ENCODE measurements at places on chromosomes 3 and 15.
A peak's percentile ranks its signal among the peaks of the same experiment; 100 is the strongest.

GRCh38 chr15:44186705-44187104, 8.4 kb downstream of the FRMD5 start:
- no peak for DNase-seq

- DNase-seq = no peak
Observed at GRCh38 chr3:54967731-54968161, 39.9 kb upstream of the LRTM1 start.

- DNase-seq = no peak
Observed at GRCh38 chr3:30167541-30168011, 438.8 kb upstream of the TGFBR2 start.

GRCh38 chr3:40800343-40800742, 275.6 kb downstream of the ZNF621 start:
- DNase-seq = no peak

GRCh38 chr3:56800832-56801661, 702 bp downstream of the ARHGEF3 start:
- DNase-seq = no peak

GRCh38 chr3:129829640-129830039, 63.9 kb downstream of the TMCC1 start:
- DNase-seq = peak; percentile 49

DNA sequence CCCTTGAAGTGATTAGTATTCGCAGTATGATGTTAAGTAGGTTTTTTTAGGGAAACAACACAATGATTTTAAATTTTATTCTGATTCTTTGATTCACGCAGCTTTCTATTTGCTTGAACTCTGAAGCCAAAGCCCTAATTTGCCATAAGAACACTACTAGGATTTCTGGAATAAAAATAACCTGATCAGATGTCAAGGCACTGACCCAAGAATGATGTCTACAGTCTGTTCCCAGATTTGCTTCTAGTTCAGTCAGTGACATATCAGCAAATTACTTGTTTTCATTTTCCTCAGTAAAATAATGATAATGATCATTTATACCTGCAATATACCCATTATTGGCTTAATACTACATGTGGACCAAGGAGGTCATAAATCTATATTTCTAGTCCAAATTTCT, 179.5 kb upstream of the EIF1B start:
- no peak for DNase-seq

GRCh38 chr3:104906001-104906639, 460.6 kb upstream of the ALCAM start:
- no peak for DNase-seq

DNA sequence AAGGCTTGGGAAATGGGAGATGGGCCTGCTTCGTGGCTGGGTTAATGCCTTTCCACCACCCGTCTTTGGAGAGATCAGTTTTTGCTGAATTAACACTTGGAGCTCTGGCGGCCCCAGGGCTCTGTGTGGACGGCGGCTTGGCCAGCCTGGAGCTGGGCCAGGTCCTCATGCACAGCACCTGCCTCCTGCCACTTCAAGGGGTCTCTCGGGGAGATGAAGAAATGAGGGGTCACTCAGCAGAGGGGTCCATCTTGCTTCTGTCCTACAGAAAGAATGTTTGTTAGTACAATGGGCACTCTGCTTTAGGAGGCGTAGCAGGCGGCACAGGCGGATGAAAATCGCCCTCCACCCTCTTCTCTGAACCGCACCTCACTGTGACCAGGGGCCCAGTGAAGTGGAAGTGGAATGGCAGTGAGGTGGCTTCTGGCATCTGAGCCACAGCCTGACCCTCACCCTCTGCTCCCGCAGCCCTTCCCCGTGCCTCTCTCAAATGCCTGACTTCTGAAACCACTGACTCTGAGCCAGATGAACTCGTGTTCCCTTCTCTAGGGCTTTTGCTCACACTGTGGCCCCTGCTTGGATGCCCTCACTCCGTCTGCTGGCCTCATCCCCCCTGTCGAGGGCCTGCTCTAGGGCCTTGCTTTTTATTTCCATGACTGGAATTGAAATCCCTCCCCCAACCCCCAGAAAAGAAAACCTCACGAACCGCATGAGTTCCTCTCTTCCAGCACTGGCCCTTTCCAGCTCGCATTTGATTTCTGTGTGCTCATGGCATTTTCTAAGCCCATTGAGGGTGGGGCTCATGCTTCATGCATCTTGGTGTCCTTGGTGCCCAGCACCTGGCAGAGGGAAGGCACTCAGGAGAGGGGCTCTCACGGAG, 42.2 kb downstream of the CHDH start:
- no peak for DNase-seq

GRCh38 chr3:186360779-186361178, 1.3 kb downstream of the DGKG start:
- DNase-seq = no peak

Measured in D341Med (cell line).